Pulmonary artery endothelial cell (primary cell): ENCODE measurements at places on chromosomes 7 and 10. TPM values are rescaled to one million over a fixed set of nuclear protein-coding genes. Genes with fewer than 3 reads are reported as not detected.

The KCP gene
- 0.04 TPM in 1 of 2 replicates, not detected in the other for total RNA-seq

The CCDC172 gene
- total RNA-seq = not detected in 2 replicates

The ADIRF gene
- 14.3 and 36.5 TPM in 2 replicates for total RNA-seq

- no peak for DNase-seq
These were observed 2.8 kb upstream of the BCL7B start for GRCh38 chr7:73560109-73560835.

- DNase-seq = no peak
These were observed 593.6 kb downstream of the GRM8 start for GRCh38 chr7:126659124-126659523.

DNA sequence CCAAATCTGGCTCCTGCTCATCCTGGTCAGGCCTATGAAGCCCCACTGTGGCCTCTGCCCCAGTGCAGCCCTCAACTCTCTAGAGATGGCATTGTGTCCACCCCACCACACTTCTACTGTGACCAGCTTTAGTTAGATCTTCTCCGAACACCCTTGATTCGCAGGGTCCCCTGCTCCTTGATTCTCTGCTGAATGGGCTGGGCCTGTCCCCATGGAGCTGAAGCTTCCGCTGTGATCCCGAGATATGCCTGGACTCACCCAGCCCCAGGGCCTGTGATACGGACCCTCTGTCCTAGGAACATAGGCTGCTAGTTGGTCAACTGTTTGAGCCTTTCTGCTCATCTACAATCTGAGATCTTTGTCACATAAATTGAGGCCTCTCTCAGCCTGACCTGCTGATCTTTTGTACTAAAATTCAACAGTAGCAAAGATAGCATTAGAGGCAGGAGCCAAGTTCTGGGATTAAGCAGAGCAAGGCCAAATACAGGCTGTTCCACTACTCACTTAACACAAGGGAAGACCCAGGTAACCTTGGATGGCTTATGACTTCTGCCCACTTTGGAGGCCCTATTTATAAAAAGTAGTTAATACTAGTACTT, 6.5 kb upstream of the PPIF start:
- DNase-seq = no peak

- no peak for DNase-seq
These were observed 71.9 kb upstream of the TOMM7 start for GRCh38 chr7:22894546-22894945.

GRCh38 chr7:45714521-45714820, 140.3 kb downstream of the ADCY1 start:
- no peak for DNase-seq

DNA sequence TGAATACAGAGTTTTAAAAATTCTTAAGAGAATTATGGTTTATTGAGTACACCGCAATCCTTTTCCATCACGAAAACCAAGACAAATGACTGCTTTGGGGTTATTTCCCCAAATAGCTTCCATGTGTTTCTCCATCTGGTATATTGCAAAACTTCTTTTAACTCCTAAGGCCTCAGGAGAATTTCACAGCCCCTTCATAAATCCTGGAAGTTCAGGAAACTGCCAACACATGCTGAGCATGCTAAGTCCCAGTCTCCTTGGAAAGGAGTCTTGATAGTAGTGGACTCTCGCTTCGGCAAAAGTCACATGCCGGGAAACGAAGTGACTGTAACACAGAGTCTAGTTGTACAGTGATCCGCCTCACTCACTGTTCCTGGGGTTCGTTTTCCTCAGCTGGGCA, 88.1 kb upstream of the RSU1 start:
- no peak for DNase-seq

DNA sequence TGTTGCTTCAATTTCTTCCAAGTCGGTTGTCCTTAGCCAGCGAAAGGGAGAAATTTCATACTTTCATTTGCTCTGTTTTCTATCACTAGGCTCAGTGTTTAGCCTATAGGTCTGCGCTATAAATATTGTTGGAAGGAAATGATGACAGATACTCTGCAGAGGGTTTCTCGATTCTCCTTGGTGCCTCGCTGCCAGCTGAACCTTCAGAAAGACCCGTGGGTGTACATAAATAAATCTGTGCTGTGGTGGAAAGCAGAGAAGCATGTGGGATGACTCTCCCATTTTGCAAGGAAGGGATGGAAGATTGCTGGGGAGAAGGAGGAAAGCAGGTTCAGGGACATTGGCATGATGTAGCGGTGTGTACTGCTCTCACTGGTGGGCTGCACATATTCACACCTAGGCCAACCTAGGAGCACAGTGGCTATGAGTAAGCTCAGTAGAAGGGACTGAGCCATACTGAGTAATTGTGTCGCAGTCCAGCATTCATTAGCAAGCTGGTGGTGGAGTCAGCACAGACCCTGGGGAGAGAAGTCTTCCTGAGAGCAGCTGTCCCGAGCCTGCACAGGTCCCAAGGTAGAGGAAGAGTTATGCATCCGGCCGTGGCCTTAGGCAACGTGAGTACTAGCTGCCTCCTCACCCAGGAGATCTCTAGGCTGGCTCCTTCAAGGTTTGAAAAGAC, 50.5 kb downstream of the PNLIPRP3 start:
- DNase-seq = no peak

DNA sequence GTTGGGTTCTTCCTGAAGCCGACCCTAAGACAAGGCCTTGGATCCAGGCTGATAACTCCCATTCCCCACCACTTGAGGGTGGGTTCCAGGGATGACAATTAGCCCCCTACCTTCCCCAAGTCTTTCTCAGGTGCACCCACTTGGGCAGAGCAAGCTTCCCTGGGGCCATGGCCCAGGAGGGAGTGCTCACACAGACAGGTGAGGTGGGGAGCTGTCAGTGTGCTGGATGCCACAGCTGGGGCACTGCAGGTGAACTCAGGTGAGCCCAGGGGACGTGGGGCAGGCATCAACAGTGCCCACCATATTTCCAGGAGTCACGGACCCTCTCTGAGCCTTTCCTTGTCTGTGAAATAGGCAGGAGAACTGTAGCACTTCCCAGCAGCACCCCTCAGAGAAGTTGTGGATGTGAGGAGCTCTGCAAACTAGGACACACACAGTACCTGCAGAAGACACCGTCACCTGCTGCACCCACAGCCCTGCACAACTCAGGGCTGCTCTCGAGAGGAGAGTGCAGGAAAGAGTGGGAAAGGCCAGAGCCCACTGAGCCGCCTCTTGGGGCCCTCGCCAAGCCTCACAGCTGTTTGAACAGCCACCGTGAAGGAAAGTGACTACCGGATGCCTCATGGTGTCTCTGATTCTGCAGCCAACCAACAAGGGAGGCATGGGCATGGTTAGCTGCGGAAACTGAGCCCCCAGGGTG, 17.9 kb downstream of the SH3PXD2A start:
- no peak for DNase-seq

GRCh38 chr7:109926738-109927137, 1164.2 kb upstream of the LRRN3 start:
- DNase-seq = no peak
